CD4-positive, alpha-beta T cell treated with Interleukin-15 for 4 hours (primary cell): ENCODE measurements at places on chromosomes 13 and 19.

DNA sequence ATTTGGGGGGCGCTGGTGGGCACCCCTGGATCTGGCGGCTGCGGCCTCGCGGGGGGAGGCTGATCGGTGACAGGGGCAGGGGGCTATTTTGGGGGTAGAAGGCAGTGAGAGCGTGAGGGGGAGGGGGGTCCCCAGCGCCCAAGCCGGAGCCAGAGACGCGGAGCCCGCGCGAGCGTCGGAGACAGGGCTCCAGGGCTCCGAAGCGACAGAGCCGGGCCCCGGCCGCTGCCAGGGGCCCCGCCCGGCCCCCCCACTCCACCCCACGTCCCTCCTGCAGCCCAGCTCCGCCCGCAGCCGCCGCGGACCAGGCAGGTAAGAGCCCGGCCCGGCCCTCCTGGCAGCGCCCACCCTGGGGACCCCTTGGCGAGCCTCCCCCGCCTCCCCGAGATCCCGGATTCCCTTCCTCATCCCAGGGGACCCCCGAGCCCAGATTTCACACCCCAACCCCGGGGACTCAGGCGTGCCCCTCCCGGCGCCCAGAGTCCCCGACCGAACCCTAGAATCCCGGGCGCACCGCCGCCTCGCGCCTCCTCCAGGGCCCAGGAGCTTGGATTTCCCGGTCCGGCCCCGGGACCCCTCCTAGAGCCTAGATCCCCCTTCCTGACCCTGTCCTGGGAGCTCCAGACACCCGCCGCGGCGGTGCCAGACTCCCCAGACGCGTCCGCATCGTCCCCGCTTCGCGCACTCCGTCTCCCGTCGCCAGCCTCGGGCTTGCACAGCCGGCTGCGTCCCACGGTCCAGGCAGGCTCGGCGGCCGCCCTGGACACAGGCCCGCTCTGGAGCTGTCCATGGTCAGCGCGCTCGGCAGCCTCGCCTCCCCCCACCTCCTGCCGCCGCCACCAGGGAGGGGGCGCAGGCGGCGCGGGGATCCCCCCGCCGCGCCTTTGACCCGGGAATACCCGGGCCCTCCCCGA lies at the start of gene PPFIA3:
Gene PPFIA3, plus strand, starts transcription at position 134 of the 914 bp plus-strand sequence. CDS start 8,330 bp downstream, outside the sequence.
- no peak for DNase-seq

GRCh38 chr19:937259-937694 lies 11.4 kb downstream of the ARID3A start:
- DNase-seq, result peak; percentile 48

- no peak for DNase-seq
These were observed 6.1 kb downstream of the SH2D3A start for GRCh38 chr19:6761053-6761676.

DNA sequence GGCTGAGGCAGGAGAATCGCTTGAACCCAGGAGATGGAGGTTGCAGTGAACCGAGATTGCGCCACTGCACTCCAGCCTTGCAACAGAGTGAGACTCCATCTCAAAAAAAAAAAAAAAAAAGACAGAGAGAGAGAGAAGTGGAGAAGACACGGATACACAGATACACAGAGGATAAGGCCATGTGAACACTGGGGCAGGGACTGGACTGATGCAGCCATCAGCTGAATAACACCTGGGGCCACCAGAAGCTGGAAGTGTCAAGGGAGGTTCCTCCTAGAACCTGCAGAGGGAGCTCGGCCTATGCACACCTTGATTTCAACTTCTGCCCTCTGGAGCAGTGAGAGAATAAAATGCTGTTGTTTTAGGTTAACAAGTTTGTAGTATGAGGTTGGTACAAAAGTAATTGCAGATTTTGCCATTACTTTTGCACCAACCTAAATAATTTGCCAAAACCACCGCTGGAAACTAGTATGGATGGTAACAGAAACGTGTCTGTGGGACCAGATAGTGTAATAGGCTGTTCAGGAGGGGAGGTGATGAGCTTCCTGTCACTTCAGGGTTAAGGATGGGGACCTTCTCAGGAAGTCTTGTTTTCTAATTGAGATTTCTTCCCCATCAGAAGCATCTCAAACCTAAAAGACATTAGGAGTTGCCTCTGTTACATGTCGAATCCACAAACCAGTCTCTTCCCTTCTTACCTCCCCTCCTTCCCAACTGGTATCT lies 36.4 kb upstream of the IGSF23 start:
- no peak for DNase-seq

DNA sequence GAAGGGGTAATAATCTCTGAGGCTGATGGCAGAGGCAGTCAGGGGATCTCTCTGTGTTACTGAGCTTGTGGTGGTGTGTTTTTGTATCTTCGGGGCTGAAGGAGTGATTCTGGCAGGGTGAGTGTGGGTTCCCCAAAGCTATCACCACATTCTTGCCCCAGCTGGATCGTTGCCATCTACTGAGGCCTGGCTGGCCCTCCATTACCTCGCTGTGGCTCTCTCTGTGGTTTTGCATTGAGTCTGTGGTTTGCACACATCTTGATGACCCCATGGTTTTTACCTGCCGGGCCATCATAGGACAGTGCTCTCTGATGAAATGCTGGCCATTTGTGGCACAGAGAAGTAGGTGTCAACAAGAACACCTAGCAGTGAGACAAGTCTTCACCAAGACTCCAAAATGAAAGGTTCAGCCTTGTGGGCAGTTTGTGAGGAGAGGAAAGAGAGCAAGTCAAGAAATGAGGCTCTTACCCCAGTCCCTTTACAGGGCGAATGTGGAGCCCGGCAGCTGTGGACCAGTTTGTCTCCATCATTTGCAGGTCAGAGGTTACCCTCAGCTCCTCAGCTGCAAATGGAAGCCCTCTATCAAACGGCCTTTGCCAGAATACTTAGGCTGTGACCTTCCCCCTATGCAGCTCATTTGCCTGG lies 69.0 kb upstream of the NPAS1 start:
- DNase-seq, result no peak

- DNase-seq, result no peak
These were observed 1.5 kb downstream of the SPATA13 start for GRCh38 chr13:24161980-24162525.

DNA sequence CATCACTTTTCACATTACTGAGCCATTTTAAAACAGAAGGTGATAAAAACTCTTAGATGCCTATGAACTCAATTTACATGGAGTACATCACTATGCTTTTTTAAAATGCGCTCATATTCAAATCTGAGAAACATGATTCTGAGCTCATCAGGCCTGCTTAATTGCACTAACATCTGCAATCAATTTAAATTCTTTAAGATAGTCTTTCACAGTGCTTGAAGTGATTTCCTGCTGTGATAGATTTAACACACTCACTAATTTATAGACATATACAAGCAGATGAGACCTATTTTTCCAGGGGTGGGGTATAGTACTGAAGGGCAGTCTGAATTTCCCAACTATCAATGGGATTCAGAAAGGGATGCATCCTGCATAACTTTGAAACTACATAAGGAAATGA lies 82.9 kb downstream of the DIAPH3 start:
- no peak for DNase-seq

DNA sequence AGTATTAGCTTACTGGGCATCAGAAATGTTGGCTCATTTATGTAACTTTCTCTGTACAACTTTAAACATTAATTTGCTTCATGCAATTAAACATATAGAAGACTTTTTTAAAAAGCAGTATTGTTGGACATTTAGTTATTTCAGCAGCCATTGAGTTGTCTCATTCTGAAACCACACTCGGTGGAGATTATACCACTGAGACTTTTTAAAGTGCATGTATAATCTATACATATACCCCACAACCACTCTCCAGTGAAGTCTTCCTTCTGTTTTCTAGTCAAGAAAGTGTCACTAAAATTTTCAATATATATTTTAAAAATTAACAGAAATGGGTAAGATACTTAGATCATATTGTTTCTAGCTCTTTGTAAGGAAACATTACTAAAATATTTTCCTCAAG lies 15.5 kb downstream of the SETDB2 start:
- DNase-seq, result no peak

DNA sequence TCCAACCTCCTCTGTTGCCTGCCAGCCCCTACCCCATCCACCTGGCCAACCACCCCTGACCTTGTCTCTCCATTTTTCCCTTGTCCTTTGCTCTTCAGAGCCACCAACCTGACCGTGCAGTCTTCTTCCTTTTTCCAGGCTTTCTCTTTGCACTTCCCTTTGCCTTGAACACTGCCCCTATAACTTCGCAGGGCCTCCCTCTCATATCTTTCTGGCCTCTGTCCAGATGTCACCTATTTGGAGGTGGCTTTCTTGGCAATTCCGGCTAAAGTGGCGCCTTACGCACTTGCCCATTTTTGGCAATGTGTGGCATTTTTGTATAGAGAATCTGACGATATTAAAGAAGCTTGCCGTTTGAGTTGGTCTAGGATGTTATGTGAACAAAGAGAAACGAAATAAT lies 844 bp downstream of the ZNF543 start:
- no peak for DNase-seq

DNA sequence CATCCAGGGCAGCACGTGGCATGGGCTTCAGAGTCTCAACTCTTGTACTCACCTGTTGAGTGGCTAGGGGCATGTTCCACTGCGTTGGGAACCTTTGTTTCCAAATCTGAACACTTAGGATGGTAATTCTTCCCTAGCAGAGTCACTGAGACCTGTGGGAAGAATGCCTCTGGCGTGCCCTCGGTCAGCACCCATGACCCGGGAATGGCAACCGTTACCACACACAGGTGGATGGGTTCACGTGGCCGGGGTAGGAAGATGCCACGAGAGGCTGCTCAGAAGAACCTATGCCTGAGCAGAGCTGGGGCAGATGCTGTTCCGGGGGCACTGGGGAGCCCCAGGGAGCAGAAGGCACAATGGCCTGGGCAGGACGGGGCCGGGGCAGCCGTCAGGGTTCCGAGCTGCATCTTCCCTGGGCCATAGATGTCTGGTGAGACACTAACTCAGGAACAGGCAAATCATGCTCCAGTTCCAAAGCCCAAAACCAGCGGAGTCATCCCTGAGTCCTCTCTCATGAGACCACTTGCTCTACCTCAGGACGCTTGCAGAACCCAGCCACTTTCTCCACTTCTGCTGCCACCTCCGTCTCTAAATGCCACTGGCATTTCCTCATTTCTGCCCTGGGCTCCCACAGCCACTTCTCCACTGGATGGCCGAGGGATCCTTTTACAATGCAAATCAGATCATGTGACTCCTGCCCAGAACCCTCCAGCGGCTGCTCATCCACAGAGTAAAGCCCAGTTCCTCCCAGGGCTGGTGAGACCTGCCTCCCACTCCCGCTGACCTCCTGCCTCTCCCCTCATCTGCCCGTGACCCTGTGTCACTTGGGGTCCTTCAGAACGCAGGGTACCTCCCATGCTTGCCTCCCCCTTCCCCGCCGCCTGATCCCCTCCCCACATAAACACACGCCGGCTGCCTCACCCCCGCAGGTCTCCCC lies 36.7 kb downstream of the FAM124A start:
- no peak for DNase-seq

- no peak for DNase-seq
These were observed 1.3 kb downstream of the APOC2 start for GRCh38 chr19:44947041-44947581.

DNA sequence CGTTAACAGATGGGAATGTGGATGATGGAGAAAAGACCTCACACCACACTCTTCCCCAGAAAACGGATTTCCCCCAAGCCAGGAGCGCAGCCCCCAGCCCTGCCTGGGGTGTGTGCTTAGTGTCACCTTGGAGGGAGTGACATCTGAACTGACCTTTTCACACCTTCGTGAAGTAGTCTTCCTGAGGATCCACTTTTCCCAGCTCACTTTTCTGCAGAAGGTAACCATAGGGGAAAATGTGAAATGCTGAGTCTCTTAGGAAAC lies 26.2 kb downstream of the SIAH3 start:
- no peak for DNase-seq

GRCh38 chr13:21910546-21910945 lies 239.7 kb downstream of the FGF9 start:
- no peak for DNase-seq

DNA sequence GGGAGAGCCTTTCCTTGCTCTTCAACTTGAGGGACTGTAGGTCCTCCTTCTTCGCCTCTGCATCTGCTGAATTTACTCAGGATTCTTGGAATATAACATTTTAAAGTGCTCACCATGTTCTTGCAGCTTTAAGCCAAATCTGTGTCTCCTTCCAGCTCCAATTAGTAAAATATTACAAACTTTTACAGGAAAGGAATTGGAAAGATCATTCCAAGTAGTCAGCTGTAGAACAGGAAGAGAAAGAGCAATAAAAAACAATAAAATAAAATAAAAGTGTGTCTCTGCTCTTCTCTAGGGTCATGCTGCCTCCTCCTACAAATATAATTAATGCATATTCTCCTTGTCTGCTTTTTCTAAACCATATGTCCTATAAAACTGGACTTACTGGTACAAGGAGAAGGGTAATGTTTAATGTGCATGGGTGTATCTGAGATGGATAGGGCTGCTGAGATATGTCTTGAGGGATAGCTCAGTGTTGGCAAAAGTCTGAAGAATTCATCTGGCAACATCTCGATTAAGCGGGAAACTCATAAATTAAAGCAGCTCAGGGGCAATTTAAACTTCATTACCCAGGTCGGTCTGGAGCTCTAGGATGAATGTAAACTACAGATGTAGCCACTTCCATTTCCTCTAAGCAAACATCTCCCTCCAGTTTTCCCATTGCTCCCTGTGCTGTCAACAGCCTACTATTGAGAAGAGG lies 25.0 kb downstream of the ENOX1 start:
- DNase-seq, result no peak

GRCh38 chr19:10836479-10837330 lies 693 bp upstream of the TMED1 start:
- DNase-seq, result peak; percentile 84

DNA sequence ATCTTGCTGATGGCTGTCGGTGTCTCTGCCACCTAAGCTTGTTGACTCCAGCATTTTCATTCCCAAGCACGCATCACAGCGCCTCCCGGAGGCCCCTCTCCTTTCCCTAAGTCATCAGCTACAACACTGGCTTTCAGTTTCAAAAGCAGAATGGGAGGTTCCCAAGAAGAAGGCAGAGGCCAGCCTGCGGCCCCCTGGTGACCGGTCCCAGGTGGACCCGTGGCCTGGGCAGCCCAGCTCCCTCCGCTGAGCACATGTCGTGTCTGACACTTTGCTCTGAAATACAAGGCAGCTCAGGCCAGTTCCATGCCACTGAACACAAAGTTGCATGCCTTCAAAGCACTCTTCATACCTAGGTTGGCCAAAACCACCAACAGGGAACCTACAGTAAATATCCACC lies 8.5 kb downstream of the MLLT1 start:
- DNase-seq, result no peak

GRCh38 chr13:110444226-110444653 lies 117.3 kb downstream of the RAB20 start:
- no peak for DNase-seq

- DNase-seq, result peak; percentile 14
These were observed 163.7 kb downstream of the TBC1D4 start for GRCh38 chr13:75318138-75318833.

- no peak for DNase-seq
These were observed 44.2 kb downstream of the CEBPG start for GRCh38 chr19:33417751-33418150.

DNA sequence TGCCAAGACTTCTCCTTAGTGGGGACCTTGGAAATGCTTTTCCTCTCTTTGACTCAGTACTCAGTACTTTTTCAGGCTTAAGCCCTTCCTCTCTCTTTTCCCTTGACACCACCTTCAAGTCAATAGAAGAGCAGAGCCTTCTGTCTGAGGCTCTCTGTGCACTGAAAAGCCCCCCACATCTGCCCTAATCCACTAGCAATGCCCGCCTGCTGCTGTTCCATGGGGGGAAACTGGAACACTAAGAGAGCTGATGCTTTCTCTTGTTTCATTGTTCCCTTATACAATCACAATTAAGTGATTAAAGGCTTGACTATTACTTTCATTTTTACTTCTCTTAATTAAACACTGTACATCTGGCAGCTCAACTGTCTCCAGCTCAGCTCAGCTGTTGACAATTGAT lies 254.5 kb downstream of the SLITRK6 start:
- no peak for DNase-seq

GRCh38 chr19:46849610-46850009 lies 1.0 kb downstream of the AP2S1 start:
- DNase-seq, result no peak

GRCh38 chr19:14472202-14472938 lies 2.8 kb downstream of the PTGER1 start:
- DNase-seq, result peak; percentile 83
